ENCODE measurements at places on chromosomes 7 and 10. TPM values are rescaled to one million over a fixed set of nuclear protein-coding genes. Genes with fewer than 3 reads are reported as not detected.

DNA sequence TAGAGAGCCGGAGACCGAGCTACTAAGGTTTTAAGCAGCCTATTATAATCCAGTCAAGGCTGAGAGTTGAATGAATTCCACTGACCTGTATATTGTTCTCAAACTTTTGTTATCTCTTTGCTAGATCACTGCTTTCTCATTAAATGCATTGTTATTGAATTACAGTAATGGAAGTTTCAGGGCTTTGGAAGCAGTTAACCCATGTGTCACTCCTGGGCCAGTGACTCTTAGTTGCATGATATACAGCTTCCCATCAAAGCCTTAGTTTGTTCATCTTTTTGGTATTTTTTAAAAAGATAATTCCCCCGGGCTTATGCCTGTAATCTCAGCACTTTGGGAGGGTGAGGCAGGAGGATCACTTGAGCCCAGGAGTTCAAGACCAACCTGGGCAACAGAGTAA lies 55.4 kb upstream of the KIAA1217 start:
- DNase-seq = no peak

DNA sequence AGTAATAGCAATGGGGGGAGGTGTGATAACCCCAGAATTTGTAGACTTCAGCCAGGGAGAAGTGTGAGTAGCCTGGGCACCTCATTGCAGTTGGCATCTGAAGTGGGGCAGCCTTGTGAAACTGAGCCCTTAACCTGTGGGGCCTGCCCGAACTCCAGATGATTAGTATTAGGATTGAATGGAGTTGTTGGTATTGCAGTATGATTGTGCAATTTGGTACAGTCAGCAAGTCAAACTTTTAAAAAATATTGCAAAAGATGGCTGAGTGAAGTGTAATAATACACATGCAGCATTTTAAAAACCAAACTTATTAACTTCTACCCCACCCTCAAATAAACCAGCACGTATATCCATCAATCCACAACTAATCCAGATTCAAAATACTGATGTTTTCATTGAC lies 9.3 kb downstream of the RBM33 start:
- peak; percentile 16 for DNase-seq

DNA sequence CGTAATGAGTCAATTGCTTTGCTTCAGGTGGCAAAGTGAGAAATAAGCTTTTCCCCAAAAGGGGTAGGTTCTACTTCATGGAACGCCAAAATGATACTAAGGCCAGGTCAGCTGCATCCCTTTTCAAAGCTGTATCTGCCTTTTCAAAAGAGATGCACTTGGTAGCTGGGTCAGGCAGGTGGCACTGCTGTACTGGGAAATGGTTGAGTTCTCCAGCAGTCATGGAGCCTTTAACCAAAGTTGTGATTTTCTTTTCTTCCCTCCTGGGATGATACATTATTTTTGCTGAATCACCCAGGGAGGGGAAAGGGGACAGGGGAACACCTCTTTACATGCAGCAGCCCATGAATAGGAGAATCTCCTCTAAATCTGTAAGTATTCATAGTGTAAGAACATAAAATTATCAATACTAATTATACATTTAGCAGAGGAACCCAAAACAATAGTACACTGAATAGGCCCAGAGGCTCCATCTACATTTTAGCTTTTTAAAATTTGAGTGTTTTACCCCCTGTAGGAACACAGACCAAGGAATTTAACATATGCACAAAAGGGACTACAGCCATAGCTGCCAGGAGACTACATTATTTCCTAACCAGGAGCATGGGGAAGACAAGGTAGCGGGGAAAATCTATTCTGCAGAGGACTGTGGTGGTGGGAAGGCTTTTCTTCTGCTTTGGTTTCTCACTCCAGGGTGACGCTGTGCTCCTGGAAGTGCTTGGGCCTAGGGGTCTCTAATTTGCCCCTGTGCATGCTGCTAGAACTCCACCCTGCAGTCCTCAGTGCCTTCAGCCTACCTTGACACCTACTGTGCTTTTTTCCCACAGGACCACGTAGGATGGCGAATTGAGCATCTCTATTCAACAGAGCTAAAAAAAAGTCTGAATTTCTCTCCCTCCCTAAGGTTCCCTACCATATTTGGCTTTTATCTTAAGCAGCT lies 6.4 kb upstream of the GPR22 start:
- DNase-seq = peak; percentile 64

- peak; percentile 63 for DNase-seq
These were observed 8.6 kb downstream of the STAM start for GRCh38 chr10:17652585-17652984.

DNA sequence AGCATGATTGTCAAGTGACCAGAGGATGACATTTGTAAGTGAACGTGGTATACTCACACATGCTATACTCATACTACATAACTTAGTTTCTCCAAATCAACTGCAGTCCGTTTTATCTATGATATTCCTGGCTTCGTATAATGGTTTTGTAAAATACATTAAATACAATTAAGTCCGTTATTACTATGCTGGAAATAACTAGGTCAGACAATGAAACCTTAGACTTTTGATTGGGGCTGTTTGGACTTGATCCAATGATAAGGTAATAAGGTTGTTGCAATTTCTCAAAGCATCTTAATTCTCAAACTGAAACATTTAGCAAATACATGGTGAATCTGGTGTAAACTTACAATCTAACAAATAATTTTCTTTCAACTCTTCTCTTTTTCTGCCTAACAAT lies 117.0 kb downstream of the TWIST1 start:
- no peak for DNase-seq

- peak; percentile 9 for DNase-seq
These were observed 973 bp downstream of the ATAD1 start for GRCh38 chr10:87816898-87817608.

- DNase-seq = no peak
These were observed 796.2 kb downstream of the CCSER2 start for GRCh38 chr10:85124603-85125051.

GRCh38 chr7:157678501-157678900 lies 341.7 kb downstream of the DNAJB6 start:
- no peak for DNase-seq

DNA sequence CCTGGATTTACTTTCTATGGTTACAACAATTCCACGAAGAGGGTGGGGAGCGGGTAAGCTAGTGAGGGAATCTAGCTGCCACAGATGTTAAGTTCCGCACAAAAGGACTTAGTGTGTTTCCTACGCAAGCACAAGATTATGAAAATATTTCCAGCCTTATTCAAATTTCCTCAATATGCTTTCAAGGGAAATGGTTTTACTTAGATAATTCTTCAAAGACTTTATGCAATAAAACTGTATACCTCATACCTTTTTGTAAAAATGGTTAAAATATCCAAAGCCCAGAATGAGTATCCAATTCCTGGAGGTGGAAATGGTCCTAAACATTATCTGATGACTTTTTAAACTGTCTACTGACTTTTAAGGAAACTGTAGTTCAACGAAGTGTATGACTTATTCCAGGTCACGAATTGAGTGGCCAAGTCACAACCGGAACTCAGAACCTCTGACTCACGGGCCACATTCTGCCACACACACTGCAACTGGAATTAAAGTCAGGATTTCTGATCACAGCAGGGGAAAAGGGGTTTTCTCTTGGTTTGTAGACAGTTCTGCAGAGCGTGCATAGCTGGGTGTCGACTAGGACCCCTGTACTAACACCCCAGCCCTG lies 20.2 kb upstream of the INSIG1 start:
- DNase-seq = peak; percentile 19

GRCh38 chr7:133481676-133482075 lies 228.8 kb downstream of the EXOC4 start:
- peak; percentile 83 for DNase-seq

DNA sequence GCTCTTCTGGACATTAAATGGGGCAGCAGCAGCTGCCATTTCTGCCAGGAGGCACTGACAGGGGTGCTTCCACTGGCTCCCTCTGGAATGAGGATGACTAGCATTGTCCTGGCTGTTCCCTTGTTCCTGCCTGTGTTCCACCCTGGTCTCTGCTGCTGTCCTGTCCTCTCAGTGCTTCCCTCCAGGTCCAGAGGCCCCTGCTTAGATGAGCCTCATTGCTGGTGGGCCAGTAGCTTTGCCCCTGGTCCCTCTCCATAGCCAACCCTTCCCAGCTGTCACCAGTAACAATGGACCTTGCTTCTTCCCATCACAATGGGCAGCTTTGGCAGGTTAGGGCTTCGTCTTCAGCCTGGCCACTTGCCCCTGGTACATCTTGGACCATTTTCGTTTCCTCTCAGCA lies 561.1 kb downstream of the TCERG1L start:
- DNase-seq = no peak

- DNase-seq = peak; percentile 47
These were observed 186.0 kb downstream of the JAZF1 start for GRCh38 chr7:27994639-27995038.

DNA sequence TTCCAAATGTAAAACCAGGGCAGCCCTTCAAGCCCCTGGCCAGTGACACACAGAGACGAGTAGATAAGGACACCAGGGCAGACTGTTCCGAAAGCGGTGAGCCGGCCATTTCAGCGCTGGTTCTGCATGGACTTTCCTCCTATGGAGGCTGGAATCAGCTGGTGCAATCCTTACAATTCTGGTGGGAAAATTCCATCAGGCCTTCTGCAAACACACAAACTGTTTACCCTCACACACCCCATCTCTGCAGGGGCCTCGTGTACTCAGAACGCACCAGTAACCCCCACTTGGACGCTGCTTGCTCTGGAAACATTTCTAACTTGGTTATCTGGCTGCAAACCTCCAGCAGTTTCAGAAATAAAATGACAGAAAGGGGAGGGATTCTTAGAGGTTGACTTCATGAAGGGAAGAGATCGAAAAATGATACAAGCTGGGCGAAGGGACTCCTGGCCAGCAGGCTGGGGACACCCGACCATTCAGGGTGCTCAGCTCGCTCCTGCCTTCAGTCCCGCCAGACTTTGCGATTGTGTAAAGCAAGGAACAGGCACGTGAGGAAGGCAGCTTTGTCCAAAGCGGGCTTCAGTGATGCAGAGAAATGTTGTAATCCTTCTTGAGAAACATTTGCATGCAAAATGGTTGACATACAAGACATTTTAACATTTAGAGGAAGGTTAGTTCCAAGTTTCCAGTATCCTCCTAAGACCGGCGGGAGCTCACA lies 19.7 kb upstream of the SHH start:
- DNase-seq = no peak

- DNase-seq = no peak
These were observed 121.5 kb downstream of the KAT6B start for GRCh38 chr10:74947781-74948401.

DNA sequence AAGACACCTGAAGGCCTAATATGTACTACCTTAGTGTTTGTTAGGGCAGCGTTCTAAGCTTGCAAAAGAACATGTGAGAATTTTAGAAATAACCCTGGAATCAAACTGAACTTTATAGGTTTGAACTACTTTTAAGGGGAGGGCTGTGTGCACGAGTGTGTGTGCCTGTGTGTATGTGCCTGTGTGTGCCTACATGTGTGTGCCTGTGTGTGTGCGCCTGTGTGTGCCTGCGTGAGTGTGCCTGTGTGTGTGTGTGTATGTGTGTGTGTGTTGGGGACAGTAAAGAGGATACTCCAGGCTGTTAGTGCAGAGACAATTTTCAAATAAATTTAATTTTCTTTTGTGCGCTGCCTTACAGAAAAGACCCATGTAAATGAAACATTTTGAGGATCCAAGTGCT lies 68.1 kb upstream of the WDR11 start:
- DNase-seq = no peak

DNA sequence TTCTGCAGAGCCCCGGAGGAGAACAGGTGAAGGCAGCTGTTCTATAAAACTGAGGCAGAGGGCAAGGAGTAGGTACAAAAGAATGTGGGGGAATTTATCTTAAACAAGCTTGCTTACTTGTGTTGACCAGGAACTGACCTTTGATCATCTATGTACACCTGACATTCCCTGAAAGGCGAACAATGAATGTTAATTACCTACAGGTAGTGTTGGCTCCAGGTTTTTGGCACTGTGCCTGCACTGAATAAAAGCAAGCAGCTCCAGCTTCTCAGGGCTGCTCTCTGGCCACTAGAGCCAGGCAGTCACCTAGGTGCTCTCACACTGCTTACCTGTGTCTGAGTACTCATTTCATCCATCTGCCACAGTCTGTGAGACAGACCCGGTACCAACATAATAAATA lies 87.0 kb downstream of the RAPGEF5 start:
- DNase-seq = no peak

DNA sequence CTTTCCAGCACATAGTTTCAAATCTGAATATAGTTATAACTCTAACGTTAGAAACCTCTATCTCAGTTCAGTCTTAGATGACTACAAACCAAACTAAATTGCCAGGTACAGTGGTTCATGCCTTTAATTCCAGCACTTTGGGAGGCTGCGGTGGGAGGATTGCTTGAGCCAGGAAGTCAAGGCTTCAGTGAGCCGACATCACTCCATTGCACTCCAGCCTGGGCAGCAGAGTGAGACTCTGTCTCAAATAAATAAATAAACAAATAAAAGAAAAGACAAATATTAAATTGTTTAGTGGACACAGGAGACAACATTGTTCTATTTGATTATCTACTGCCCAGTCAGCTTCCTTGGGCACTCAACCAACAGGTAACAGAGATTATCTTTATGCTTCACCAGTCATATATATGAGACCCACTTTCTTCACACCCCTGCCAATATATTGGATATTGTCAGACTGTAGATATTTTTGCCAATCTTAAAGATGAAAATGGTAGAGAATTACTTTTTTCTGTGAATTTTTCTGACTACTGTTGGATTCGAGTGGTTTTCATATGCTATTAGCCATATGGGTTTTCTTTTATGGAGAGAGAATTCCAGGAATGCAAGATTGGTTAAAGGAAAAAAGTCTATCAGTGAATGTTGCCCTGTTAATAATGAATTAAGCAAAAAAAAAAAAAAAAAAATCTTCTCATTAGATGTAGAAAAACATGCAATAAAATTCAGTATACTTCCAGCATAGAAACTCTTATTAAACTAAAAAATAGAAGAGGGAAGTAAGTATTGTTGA lies 16.0 kb downstream of the HDAC9 start:
- DNase-seq = peak; percentile 15

- peak; percentile 25 for DNase-seq
These were observed 87.6 kb downstream of the PIP4K2A start for GRCh38 chr10:22626784-22627183.

- no peak for DNase-seq
These were observed 72.7 kb downstream of the TMEM130 start for GRCh38 chr7:98797150-98797549.

- no peak for DNase-seq
These were observed 136.7 kb downstream of the CELF2 start for GRCh38 chr10:11154333-11154732.

- no peak for DNase-seq
These were observed 39.1 kb upstream of the RAB18 start for GRCh38 chr10:27464993-27465392.

Gene ANK3
- 0.50 TPM for total RNA-seq

Gene GBX1
- not detected for total RNA-seq

Gene SPOCK2
- 0.33 TPM for total RNA-seq

Gene RBP3
- not detected for total RNA-seq

Gene SLC13A1
- total RNA-seq = not detected

Gene FFAR4
- not detected for total RNA-seq

Gene CADPS2
- total RNA-seq = 40.8 TPM

Gene ACTL6B
- not detected for total RNA-seq

Gene GLI3
- 6.4 TPM for total RNA-seq

Gene TCAF2
- total RNA-seq = 1.5 TPM

All from fibroblast of lung (primary cell).